SIG-M5 (cell line): ENCODE measurements at places on chromosomes 7 and 10.

DNA sequence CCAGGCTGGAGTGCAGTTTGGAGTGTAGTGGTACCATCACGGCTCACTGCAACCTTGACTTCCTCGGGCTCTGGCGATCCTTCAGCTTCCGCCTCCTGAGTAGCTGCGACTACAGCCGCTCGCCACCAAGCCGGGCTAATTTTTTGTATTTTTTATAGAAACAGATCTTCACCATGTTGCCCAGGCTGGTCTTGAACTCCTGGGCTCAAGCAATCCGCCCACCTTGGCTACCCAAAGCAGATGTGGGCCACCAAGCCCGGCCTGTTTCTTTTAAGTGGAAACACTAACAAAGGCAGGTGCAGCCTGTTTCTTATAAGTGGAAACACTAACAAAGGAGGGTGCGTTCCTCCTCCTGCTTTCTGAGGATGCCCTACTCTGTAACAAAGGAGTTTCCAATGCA, 18.2 kb downstream of the PRF1 start:
- DNase-seq = no peak

GRCh38 chr10:87661861-87662785, 2.4 kb downstream of the PAPSS2 start:
- DNase-seq = no peak

- no peak for DNase-seq
Measured at GRCh38 chr7:33276325-33276724, 147.0 kb downstream of the BBS9 start.

DNA sequence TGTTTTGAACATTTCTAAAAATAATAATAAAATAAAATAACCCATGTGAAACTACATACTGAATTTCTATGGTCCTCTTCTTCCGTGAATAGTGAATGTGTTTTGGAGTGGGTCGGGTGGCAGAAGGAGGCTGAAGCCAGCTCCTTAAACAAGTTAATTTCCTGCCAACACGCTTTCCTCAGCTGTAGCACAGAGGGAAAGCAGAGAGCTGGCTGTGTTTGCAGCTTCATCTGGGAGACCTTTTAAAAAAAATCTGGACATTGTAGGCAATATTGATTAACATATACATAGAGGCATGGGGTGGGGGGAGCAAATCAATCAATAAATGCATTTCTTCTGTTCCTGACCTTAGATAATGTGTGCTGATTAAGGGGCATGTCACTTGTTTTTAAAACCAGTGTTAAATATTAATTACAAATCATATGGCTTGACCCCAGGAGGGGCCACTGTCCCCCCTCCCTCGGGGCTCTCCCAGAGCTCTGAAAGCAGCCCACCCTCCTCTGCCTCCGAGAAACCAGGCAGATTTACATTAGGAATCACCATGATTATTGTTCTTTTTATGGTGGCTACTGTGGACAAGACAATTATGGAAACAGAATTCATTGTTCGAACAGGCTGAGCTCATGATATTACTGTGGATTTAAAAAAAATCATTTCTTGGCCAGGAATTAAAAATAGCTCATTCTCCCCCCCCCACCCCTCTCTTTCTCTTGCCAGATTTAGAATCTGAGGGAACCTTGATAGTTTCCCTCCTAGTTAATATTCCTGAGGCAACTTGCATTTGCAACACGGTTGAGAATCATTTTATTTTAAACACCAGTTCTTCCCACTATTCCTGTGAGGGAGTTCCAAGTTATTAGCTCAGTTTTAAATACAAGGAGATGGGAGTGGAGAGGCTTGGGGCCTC, 100.5 kb upstream of the CARD11 start:
- DNase-seq = no peak

- DNase-seq = no peak
Measured at GRCh38 chr7:47782792-47783191, 165.5 kb downstream of the PKD1L1 start.

GRCh38 chr10:72426986-72427385, 72.3 kb upstream of the DNAJB12 start:
- no peak for DNase-seq

DNA sequence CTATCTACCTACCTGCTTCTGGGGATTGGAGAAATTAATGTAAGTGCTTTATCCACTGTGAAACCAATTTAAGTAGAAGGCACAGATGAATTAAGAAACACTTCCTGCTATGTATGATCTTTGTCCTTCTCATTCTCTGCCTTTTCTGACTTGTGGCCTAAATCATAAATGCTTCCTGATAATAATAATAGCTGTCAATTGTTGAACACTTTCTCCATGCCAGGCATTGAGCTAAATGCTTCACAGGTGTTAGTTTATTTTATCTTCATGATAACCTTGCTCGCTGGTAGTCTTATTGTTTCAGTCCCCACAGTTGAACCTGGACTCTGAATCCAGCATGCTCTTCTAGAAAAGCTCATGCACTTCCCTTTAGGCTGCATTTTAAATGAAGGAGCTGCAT, 75.4 kb downstream of the CHN2 start:
- DNase-seq = no peak

- DNase-seq = no peak
Measured at GRCh38 chr7:108869070-108869469, 299.4 kb downstream of the DNAJB9 start.

DNA sequence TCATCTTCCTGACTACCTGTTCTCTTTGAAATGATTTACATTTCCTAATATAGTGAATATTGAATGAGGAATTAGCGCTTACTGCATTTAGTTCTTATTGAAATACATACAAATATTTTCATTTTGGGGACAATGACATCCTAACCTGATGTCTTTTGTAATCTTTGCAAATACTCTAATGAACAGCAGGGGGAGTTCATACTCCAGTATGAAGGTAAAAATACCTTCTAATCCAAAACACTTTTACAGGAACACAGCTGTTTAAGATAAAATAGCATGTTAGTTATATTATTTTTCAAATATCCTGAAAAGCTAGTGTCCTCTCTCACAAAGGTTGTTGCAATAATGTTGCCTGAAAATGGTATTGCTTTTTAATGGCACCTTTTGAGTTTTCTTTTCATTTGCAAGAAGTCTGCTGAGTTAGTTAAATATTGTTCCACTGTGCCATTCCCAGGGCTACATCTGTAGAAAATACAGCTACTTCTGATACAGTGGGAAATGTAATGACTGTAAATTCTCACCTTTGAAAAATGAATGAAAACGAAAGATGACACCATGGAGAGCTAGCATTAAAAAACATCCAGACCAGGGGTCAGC, 400.0 kb downstream of the PHF14 start:
- DNase-seq = no peak

- DNase-seq = no peak
Measured at GRCh38 chr7:110470420-110470819, 620.5 kb upstream of the LRRN3 start.

DNA sequence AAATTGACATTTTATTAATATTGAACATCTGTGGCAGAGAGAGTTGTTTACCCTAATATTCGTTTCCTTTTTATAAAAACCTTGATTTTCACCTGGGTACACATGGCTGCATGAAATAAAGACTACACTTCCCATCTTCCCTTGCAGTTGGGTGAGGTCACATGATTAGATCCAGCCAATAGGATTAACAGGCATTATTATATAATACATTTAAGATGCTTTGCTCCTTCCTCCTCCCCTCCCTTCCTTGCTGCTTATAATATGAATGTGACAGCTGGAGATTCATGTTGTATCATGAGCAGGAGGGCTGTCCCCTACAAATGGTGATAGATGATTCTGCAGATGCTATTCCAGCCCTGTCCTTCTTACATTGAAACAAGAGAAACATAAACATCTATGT, 146.6 kb downstream of the SH2D4B start:
- no peak for DNase-seq

GRCh38 chr10:49431426-49431825, 35.5 kb upstream of the DRGX start:
- DNase-seq = no peak

DNA sequence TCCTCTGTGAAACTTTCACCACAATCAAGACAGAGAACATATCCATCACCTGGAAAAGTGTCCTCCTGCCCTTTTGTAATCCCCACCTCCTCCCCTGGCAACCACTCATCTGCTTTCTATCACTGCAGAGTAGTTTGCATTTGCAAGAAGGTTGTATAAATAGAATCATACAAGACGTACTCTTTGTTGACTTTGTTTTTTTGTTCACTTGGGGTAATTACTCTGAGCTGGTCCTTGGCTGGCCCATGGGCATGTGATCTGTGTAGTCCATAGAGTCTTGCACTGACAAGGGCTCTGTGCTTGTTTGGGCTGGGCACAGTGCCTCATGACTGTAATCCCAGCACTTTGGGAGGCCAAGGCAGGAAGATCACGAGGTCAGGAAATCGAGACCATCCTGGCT, 7.8 kb upstream of the HACD1 start:
- no peak for DNase-seq

DNA sequence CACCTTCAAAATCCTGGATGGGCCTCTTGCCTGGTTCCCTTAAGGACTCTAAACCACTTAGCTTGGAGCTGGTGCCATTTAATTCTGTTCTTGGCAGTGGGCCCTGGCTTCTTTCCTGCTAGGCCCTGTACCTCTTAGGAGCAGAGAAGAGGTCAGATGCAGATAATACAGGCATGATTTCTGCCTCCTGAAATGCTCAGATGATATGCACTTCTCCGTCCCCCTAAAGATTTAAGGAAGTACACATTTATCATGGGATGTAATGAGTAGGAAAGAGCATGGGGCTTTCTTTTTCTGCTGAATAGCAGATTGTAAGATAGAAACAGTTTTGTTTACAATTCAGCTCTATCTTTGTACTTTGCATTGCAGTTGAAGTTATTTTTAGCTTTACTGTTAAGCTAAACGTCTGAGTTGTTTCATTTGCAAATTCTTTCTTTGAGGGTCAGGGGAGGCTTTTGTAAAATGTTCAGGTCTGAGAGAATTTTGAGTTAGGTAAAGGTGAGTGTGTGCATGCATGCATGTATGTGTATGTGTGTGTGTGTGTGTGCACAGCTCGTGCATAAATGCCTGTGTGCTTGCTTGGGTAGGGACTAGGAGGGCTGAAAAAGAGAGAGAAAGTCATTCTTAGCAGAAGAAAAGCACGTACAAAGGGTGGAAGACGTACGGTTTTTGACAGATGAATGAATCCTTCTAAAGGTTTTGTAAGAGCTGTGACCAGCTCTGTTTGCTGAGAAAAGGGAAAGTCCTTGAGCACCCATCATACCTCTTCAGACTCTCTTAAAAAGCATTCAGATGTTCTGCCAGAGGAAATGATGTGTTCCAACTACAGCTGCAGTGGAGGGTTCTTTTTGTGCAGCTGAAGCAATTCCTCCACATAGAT, 364.2 kb downstream of the AUTS2 start:
- DNase-seq = no peak

DNA sequence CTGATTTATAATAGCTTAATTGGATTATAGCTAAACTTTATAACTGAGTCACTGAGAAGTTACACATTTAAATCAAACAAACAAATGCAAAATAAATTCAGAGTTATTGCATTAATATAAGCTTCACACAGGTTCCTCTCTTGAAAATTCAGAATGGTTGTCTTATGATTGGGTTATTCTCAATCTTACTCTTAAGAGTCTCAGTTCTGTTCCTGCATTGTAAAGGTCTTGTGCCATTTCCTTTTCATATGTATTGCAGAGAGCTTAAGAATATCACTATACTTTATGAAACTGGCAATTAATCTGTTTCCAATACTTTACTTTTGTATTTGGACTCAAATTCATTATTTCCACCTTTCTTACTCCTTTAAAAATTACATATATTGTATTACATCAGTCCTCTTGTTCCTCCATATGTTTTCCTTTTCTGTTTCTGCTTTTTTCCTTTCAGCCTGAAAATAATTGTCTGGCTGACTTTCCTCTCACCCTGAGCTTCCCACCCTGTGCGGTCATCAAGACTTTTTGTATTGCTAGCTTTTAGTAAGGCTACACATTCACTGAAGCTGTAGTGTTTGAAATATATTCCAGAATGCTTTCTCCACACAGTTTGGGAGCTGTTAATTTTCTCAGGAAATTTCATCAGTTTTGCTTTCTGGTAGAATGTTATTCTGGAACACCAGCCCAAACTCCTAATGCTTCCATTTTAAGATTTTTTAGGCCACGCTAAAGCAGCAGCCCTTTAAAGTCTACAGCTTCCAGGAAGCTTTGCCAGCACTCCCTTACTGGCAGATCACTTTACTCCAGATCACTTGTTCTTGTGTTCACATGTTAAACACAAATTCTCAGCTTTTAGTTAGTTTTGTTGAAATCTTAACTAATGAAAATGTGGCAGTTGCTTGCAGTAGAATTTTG, 139.4 kb downstream of the KCND2 start:
- DNase-seq = no peak

GRCh38 chr10:15035385-15036301, 8.1 kb upstream of the OLAH start:
- DNase-seq = peak; percentile 38

GRCh38 chr7:23531794-23532489, at the start of gene TRA2A:
Gene TRA2A, minus strand, starts transcription at chr7:23531981. Its CDS starts 157 bp downstream, at chr7:23531824.
- DNase-seq = peak; percentile 34

DNA sequence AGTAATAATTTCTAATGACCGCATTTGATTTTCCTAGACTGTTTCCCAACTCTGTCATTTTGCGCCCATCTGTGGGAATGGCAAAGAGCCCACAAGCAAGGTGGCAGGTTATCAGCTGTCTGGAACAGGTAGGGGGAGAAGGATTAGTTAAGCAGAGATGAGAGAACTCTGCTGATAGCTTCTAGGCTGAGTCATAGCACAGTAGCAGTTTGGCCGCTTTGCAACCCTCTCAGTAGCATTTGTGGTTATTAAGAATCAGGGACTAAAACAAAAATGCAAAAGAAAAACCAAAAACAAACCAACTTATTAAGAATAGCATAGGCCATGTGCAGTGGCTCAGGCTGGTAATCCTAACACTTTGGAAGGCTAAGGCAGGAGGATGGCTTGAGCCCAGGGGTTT, 602.7 kb upstream of the SORCS1 start:
- no peak for DNase-seq

- DNase-seq = no peak
Measured at GRCh38 chr10:55820478-55820877, 540.6 kb downstream of the ZWINT start.

GRCh38 chr10:59303018-59303417, 59.3 kb downstream of the FAM13C start:
- no peak for DNase-seq

DNA sequence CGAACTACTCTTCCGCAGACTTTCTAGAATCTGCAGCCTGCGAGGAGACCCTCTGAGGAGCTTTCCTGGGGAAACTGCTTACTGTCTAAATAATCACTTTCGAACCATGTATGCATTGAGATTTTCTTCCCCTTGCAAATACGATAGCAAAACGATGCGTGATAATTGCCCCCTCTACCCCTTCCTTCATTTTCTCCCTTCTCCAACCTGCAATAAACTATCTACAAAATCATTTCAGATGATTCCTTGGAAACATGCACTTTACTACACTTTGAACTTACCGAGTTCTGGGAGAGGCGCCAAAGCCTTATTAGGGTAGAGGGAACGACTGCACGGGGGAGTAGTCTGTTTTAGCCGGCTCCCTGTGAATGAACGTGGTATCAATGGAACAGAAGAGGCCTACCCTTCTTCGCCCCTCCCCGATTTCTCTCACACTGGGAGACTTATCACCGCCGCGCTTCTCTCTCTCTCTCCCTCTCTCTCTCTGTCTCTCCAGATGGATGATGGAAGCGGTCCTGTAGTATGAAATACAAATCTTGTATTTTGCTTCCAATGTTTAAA, at the start of gene FGFBP3:
TSS of gene FGFBP3 (minus strand) at position 370 of the 561 bp plus-strand sequence. CDS start 517 bp downstream, outside the sequence.
- DNase-seq = no peak
